Left lung (tissue), 14 donors: ENCODE measurements at places on chromosomes 2 and 18. TPM values are rescaled to one million over a fixed set of nuclear protein-coding genes. Genes with fewer than 3 reads are reported as not detected.

DNA sequence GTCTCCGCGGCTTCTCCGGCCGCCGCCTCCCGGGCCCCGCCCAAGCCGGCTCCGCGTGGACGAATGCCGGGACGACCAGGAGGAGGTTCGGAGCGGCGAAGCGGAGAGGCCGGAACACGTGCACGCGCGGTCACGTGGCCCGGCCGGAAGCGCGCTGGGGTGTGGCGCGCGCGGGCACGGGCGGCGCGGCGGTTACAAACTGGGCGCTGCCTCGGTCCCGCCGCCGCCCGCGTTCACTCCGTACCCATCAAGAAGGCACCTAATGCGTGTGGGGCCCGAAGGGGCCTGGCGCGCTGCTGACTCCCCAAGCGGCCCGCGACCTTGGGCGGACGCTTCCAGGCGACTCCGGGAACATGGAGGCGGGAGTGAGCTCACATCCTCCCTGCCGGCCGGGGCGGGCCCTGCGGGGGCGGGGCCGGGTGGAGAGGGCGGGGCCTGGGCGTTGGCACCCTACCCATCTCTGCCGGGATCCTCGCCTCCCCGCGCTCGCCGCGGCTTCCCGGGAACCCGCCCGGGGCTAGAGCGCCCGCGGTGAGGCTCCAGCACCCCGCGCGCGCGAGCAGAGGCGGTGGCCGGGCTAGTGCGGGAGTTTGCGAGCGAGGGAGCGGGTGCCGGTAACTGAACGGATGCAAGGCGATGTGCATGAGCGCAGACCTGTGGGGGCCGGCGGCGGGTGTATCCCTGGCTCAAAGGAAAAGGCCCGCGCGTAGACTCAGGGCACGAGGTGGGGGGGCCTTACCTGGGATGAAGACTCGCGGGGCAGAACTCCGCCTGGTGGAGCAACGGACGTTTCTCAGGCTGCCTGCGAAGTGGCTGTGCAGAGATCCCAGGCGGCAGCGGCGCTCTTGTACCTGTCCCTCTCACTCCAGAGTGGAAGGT lies at the start of gene TMEM185B:
Gene TMEM185B (minus strand): TSS at position 367 of the 879 bp plus-strand sequence. CDS start 424 bp downstream, outside the sequence.
- peak within 1 kb of the TSS; percentile 93 for H3K27ac ChIP-seq
- peak within 1 kb of the TSS; percentile 65 for H3K4me3 ChIP-seq
- H3K27me3 ChIP-seq: no peaks in the 10 kb centered on the region
- peak; percentile 93 for DNase-seq

DNA sequence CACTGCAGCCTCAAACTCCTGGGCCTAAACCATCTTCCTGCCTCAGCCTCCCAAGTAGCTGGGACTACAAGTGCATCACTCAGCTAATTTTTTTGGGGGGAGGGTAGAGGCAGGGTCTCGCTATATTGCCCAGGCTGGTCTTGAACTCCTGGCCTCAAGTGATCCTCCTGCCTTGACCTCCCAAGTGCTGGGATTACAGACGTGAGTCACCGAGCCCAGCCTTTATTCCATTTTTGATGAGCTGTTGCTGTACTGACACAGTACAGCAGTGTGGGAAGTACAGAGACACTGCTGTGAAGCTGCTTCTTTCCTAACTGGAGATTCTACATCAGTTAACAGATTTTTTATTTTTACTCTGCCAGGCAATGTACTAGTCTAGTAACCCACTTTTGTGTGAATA lies 18.8 kb downstream of the PTRHD1 start:
- H3K36me3 ChIP-seq: peaks cover 14% of the 10 kb centered on the region
- DNase-seq: no peak
- no peak overlapping the region for H3K4me3 ChIP-seq
- no peaks in the 10 kb centered on the region for H3K27me3 ChIP-seq
- H3K27ac ChIP-seq: no peak overlapping the region
- H3K4me1 ChIP-seq: peaks cover 7% of the 10 kb centered on the region

DNA sequence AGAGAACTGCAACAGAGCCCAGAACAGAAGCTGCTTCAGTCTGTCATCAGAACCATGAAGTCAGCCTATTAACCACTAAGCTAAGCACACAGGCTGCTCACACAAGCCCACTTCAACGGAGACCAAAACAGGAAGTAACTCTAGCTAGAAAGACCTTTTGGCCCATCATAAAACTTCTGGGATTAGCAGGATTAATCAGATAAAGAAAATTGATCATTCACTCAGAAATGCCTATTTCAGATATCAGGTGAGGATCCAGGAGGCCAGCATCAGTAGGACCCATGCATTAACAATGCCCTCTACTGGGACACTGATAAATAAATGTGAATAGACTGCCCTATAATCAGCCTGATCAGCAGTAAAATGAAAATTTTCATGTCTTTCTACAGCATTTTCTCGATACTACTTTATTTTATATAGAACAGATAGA lies 101.4 kb downstream of the WDPCP start:
- H3K27ac ChIP-seq: no peak overlapping the region
- no peaks in the 10 kb centered on the region for H3K27me3 ChIP-seq
- no peaks in the 10 kb centered on the region for H3K4me1 ChIP-seq
- no peaks in the 10 kb centered on the region for H3K36me3 ChIP-seq

DNA sequence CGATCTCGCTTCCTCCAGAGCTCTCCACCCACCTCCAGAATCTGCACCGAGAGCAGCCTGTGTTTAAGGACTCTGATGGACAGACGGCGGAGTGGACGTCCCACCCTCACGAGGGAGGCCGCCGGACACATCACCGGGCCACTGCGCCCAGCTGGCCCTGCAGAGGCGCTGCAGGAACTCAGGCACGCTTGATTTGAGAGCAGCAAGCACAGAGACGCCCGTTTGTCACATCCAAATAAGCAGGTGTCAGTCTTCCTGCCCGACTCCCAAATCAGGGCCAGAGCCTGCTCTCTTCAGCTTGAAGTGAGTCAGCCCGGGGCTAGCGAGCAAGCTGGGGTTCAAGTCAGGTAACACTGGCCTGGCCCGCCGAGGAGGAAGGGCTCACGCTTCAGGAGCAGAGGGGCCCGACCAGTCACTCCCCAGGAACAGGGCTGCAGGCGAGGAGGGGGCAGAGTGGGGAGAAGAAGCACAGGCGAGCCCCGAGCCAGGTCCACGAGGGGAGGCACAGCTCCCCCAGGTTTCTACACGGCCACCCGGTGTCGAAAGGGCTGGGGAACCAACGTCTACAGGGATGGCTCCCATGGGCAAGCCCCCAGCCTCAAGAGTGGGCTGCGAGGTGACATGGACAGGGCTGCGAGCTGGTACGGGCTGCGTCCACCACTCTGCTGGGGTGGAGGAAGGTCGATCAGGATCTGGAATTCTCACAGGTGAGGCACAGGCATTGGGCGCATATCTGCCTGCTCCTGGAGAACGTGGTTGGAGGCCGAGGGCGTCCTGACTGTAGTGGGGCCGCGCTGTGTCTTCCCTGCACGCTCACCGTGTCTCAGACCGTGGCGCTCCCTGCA lies 52.5 kb upstream of the CTDP1 start:
- H3K27ac ChIP-seq: no peak overlapping the region
- no peak overlapping the region for H3K4me3 ChIP-seq
- DNase-seq: peak; percentile 73
- H3K4me1 ChIP-seq: no peaks in the 10 kb centered on the region

The TRIM43B gene
- total RNA-seq: not detected
